Right ventricle myocardium superior (tissue), 1 donor: ENCODE measurements at places on chromosomes 6 and 20. TPM values are rescaled to one million over a fixed set of nuclear protein-coding genes. Genes with fewer than 3 reads are reported as not detected.

SNAP91 gene
- 2.3 TPM for total RNA-seq

SUMO4 gene
- 0.22 TPM for total RNA-seq

PNLDC1 gene
- not detected for total RNA-seq

EYS gene
- not detected for total RNA-seq

MDFI gene
- total RNA-seq, result 1.1 TPM

OXT gene
- total RNA-seq, result not detected

DSN1 gene
- 3.5 TPM for total RNA-seq

ENPP5 gene
- total RNA-seq, result 3.0 TPM

CST4 gene
- total RNA-seq, result not detected

GRM1 gene
- total RNA-seq, result 2.2 TPM

- no peak for DNase-seq
Observed at GRCh38 chr6:168655462-168656152, 214.6 kb downstream of the SMOC2 start.

DNA sequence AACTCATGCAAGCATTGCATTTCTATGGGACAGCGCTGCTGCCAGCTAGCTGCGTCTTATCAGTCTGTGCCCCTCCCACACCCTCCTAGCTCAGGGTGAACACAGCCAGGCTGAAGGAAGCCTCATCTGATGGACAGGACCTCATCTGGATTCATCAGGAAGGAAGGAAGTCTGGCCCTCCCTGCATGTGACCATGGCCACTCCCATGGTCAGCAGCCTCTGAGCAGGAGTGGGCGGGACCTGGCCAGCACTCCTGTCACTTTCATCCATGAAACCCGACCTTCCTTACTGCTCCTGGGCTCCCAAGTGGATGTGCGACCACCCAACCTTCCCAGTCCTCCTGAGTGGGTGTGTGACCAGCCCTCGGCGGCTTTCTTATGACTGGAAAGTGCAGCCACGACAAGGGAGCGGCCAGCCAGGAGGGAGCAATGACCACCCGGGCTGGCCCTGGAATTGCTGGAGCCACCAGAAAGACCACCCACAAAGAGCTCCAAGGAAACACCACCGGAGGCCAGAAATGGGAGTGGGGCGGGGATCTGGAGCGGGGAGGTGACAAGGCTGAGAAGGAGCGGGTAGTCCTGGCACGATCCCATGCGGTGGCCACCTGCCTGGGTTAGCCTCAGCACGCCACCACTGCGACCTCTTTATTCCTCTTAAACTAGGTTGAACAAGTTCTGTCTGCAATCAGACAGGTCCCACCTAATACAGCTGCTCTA lies 241.2 kb downstream of the TTLL2 start:
- DNase-seq, result peak; percentile 47

DNA sequence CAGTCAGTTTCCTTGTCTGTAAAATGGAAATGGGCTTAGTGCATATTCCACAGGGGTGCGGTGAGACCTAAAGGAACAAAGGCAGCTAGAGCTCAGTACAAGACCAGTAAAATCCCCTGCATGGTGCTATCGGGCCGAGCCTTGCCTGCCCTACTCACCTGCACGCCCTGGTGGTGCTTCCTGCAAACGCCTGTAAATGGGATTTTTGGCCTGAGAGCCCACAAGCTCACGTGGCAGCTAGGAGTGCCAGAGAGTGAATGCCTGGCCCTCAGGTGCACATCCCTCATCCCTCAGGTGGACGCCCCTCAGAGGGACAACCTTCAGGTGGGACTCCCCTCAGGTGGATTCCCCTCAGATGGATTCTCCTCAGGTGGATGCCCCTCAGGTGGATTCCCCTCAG lies 48.0 kb upstream of the VSX1 start:
- no peak for DNase-seq

DNA sequence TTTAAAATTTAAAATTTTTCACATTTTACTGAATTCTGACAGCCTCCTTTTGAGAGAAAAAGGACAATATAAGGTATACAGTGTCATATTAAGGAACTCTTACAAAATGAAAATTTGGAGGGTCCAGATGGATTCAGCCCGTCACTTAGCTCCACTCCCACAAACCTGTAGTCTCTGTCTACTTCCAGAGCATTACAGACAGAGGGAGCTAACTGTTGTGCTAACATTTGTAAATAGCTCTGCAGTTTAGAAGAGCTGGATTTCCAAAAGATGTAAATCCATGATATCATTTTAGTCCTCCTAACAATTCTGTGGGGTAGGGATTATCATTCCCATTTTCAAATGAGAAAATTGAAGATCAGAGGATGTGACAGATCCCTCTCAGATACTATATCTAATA lies 16.1 kb upstream of the SERINC3 start:
- no peak for DNase-seq

DNA sequence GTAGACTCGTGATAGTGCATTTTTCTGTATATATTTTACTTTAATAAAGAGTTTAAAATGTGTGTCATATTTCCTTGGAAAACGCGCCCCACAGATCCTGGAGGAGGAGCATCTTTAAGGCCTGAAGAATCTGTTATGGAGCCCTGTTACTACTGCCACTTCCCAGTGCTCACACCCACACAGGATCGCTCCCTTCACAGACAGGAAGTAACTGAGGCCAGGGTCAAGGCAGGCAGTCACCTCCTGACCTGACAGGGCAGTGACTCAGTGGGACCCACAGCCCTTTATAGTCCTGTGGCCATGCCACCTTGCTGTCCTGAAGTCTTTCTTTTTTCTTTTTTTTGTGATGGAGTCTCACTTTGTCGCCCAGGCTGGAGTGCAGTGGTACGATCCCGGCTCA lies 9.0 kb downstream of the RRBP1 start:
- no peak for DNase-seq

- DNase-seq, result no peak
Observed at GRCh38 chr6:16669227-16669626, 92.0 kb downstream of the ATXN1 start.

DNA sequence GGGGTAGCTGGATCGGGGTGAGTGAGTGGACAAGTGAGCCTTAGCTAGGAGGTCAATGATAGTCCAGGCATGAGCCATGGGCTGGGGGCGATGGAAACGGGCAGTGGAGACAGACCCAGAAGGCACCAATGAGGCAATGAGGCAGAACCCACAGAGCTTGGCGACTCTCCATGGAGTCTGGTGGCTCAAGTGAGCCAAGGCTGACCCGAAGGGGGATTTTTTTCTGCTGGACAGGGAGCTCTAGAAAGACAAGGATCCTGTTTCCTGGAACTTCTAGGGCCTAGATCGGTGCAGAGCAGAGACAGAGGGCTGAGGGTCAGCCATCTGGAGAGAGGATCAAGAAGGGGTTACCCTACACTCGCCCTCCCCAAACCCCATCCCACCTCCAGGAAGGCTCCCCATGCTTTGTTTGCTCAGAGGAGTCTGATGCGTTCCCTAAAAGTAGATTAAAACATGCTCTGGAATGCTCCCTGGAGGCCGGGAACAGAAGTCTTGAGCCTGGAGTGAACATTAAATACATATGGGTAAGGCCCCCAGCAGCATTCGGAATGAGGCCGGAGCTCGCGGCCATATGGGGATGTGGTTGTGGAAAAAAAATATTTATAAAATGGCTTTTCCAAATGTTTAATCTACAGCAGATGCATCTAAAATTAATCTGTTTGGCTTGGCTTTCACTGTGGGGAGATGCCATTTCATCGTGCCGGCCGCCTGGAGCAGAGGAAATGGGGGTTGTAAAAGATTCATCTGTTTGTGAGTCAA lies 237.8 kb upstream of the PMEPA1 start:
- no peak for DNase-seq

DNA sequence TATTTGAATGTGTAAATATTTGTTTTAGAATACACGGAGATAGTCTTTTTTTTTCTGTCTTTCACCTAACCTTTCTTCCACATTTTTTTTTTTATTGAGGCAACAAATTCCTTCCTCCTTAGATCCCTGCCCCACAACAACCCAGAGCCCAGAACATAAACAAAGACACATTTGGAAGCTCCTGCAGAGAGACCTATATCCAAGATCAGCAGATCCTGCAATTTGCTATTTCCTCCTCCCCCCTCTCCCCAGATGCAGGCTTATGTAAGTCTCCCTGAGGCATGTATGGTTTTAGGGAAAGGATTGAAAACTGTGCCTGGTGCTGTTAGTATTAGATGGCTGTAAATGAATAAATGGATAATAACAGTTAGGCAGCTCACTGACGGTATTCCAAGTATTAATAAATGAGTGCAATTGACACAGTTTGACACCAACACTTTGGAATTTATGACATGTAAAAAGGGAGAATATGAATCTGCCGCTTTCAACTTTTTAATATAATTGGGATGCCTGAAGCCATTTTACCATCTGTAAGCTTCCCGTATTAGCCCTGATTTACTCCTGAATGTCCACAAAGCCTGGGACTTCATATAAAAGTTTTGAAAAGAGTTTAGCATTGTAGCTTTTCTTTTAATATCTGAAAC lies 608.3 kb upstream of the CITED2 start:
- DNase-seq, result no peak

DNA sequence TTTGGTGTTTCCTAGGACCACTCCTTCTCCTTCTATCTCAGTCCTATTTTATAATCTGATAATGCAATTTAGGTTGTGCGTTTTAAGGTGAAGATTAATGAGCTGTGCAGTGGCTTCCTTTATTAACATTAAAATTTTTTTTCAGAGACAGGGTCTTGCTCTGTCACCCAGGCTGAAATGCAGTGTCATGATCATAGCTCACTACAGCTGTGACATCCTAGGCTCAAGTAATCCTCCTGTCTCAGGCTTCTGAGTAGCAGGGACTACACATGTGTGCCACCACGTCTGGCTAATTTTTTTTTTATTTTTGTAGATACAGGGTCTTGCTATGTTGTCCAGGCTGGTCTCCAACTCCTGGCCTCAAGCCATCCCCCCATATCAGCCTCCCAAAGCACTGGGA lies 53.0 kb upstream of the DSP start:
- DNase-seq, result no peak

GRCh38 chr6:63349401-63349800 lies 29.6 kb upstream of the LGSN start:
- no peak for DNase-seq
